ENCODE measurements at places on chromosomes 16 and 17. TPM values are rescaled to one million over a fixed set of nuclear protein-coding genes. Genes with fewer than 3 reads are reported as not detected.

GRCh38 chr17:58281511-58282011 is 826 bp upstream of the MPO start:
- DNase-seq, result no peak

DNA sequence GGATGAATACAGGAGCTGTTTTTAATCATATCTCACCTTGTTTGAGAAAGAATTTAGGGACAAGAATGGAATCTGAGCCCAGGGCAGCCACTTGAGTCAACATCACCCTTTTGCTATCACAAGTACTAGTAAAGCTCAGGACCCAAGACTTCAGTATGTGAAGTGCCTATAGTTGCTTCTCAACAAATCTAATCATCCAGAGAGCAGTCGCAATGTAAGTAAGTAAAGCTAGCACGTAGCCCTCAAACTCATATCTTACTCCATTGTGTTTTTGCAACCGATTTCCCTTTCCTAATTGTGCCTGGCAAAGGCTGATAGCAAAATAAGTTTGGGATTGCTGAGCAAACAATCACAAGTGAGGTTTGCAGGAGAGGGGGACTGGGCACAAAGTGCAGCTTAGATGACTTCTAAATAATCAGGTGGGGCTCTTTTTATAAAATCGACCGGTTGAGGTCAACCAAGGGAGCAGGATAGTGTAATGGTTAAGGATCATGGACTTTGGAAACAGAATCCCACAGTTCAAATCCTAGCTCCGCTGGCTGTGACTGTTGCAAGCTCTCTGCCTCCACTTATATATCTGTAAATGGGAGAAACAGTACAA is 13.0 kb downstream of the TOB1 start:
- DNase-seq, result no peak

DNA sequence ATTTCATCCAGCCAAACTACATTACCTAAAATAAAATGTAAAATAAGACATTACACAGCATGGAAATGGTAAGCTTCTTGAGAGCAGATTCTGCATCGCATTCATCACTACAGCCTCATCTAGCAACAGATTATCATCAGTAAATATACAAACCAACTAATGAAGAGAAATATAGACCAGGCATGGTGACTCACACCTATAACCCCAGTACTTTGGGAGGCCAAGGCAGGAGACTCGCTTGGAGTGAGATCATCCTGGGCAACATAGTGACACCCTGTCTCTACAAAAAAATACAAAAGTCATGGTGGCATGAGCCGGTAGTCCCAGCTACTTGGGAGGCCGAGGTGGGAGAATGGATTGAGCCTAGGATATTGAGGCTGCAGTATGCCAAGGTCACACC is 19.9 kb downstream of the NCBP3 start:
- DNase-seq, result no peak

ZNF287 gene
- 3.3 TPM for total RNA-seq

GRCh38 chr16:57446531-57447185 is 527 bp downstream of the CIAPIN1 start:
- DNase-seq, result peak; percentile 44

GRCh38 chr16:81537721-81538561 is 93.3 kb downstream of the CMIP start:
- DNase-seq, result no peak

WNT9B gene
- total RNA-seq, result not detected

KRT39 gene
- not detected for total RNA-seq

DNA sequence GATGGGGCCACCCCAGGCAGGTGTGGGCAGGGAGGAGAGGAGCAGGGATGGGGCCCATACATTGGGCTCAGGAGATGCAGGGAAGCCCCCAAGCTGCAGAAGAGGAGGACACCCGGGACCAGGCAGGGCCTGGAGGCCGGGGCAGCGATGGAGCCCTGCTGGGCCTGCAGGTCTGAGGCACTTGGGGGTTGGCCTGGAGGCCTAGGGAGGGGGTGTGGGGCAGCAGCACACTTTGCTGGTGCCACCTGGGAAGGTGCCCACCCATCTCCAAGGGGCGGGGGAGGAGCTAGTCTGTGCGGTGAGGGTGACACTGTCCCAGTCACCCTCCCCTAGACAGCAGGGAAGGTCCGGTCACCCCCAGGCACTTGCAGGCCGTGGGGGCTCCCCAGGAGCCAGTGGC is 6.4 kb upstream of the CCDC57 start:
- DNase-seq, result no peak

DNA sequence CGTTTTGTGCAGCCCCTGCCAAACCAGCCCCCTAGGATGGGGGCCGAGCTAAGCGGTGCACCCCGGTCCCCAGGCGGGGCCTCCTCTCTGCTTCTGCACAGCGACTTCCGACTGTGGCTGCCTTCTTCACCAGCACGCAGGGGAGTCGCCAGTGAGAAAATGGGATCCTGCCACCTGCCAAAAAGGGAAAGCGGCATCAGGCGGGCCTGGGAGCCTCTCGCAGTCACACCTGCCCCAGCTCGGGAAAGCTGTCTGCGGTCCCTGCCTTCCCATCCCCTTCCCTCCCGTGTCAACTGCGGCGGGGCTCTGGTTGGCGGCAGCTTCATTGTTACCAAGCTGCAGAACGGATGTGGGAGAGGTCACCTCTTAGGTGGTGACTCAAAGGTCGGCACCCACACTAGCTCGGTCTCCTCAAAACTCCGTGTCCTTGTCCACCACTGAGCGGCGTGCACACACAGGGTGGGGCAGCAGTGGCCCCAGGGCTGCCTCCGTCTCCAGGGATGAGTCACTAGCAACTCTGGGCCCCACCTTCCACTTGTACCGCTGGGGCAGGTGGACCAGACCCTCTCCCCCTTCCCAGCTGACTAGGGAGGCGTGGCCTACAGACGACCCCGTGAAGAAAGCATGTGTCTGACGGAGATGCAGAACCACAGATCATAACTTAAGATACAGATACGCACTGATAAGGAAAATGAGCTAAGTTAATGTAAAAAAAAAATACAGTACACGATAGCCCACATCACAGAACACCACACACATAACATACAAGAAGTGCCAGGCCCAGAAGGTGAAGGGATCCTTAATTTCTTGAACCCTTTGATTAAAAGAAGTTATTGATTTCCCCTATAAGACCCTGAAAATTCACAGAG is 1.5 kb upstream of the PCYT2 start:
- DNase-seq, result no peak

ALOX12B gene
- 0.69 TPM for total RNA-seq

GRCh38 chr16:79573884-79574283 is 26.7 kb downstream of the MAF start:
- no peak for DNase-seq

KCNJ12 gene
- 2.2 TPM for total RNA-seq

DNA sequence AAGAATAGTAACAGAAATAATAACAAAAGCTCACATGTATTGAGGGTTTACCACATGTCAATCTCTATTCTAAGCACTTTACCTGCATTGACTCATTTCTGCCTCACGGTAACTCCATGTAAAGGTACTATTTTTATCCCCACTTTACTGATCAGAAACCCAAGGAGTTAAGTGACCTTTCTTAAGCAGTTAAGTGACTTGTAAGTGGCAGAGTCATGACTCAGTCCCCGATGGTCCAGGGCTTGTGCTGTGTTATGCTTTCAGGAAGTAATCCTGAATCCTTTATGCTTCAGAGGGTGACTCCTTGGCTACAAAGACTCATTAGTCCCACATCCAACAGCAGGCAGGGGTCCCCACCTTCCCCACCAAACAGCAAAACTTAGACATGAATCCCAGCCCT is 66.5 kb downstream of the MRM1 start:
- DNase-seq, result no peak

- DNase-seq, result no peak
Observed at GRCh38 chr16:53832896-53833544, 129.1 kb downstream of the FTO start.

SDK2 gene
- 0.94 TPM for total RNA-seq

DNA sequence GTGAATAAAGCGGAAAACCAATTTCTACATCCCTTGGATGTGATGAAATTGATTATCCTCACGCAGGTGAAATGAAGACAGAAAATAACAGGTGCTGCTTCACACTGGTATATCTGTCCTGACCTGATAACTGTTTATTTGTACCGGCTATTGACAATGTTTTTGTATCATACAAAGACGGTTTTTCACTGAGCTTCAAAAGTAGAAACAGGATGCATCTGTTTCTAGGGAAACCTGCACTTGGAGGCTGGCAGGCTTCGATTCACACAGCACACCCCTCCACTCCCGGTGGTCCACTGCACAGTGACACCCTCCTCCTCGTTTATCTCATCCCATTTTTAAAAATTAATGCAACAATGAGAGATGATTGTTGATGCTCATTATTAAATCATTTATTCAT is 104.5 kb downstream of the CPPED1 start:
- DNase-seq, result no peak

DNA sequence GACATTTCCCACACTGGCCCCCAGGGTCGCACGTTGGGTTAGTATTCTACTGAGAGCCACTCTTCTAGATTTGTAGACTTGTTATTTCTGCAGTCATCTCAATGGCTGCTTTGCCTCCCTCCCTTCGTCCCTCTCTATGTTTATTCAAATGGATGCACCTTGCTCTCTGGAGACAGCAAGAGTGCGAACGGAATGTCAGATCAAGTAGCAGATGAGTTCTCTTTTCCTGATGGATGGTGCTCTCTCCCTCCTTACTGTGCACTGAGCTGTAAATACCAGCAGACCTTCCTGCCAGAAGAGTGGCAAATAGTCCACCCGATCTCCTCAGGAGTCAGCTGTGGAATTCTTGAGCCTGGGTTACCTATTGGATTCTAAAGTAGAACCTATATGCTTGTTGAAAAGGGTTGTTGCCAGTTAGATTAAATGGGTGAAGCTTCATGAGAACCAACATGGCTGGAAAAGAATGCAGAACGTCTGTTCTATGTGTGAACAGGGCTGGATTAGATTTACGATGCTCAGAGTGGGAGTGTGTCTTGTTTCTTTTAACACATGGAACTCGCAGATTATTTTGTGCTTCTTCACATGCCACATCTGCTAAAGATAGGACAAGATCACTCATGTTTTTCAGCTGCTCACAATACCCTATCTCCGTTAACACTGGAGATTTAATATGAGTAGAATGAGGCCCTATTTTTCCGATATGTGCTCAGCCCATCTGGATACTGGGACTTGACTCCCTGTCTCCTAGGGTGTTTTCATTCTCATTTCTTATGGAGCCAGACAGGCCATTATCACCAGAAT is 6.1 kb downstream of the GNAO1 start:
- DNase-seq, result no peak

- peak; percentile 45 for DNase-seq
Observed at GRCh38 chr16:84144209-84144858, 643 bp downstream of the HSDL1 start.

GRCh38 chr16:17515421-17516210 is 44.9 kb upstream of the XYLT1 start:
- no peak for DNase-seq

DNA sequence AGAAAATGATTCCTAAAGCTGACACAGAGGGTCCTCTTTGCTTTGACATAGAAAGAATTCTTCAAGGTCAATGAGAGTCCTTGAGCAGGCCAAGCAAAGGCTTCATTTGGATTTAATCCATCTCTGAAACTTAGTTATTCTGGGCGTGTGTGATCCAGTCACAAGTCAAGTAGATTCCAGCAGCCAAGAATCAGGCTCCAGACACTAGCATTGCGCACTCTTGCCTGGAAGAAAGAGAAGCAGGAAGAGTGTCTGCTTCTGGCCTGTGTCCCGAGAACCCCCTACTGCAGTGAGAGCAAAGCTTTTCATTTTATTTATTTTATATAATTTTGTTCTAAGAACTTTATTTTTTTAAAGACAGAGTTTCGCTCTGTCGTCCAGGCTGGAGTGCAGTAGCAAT is 88.2 kb upstream of the CACNG5 start:
- no peak for DNase-seq

DNA sequence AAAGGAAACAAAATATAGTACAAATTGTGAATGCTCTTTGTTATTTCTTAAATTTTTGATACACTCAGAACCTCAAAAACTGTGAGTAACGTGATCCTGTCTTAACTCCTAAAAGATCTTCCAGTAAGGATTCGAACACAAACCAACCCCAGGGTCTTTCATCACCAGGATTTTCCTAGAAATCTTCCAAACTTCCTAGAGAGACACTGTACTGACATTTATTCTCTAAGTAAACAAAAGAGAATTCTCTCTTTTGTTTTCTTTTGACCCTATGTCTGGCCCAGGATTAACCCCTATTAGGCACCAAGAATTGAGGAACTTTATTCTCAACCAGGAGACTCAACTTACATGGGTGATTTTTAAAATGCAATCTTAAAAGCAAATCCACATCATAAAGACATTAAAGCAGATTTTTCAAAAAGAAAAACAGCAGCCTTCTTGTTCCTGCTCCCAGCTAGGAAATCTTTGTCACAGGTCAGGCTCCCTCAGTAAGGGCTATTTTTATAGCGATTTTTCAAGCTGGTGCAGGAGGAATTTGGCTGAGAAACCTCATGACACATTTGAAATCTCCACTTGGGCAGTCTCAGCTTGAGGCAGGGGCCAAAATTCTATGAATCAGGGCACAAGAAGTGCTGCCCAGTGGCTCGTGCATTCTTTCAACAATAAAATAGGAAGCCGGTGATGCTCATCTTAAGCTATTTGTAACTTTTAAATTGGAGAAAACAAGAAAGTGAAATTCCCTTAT is 6.2 kb upstream of the SMG1 start:
- DNase-seq, result no peak

DNA sequence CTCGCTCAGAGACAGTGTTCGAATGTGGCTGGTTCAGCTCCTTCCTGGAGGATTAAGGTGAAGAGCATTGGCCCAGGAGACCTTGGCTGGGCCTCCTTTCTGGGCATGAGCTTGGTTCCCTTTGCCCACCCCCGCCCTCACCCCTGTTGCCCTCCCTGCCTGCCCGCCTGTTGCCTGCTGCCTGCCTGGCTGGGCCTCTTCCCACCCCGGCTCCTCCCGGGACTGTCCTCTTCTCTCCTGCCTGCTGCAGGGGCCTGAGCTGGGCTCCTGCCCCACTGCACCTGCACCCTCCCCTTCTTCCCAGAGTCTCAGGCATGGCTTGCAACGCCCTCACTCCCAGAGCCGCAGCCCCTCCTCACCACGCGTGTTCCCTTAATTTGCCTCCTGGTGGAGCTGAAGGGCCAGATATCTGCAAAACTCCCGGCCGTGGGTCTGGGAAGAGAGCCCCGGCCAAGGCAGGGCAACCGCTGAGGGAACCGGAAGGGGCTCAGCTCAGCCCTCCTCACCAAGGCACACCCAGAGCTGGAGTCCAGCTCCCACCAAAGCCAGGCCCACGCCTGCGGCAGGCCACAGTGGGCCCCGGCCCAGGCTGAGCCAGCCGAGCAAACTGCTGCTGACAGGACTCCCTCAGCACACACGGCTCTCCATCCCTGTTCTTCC is 31.2 kb downstream of the MNT start:
- DNase-seq, result no peak
